Activated naive CD8-positive, alpha-beta T cell treated with anti-CD3 and anti-CD28 coated beads for 36 hours (primary cell): ENCODE measurements at places on chromosomes 2 and 18. TPM values are rescaled to one million over a fixed set of nuclear protein-coding genes. Genes with fewer than 3 reads are reported as not detected.

DNA sequence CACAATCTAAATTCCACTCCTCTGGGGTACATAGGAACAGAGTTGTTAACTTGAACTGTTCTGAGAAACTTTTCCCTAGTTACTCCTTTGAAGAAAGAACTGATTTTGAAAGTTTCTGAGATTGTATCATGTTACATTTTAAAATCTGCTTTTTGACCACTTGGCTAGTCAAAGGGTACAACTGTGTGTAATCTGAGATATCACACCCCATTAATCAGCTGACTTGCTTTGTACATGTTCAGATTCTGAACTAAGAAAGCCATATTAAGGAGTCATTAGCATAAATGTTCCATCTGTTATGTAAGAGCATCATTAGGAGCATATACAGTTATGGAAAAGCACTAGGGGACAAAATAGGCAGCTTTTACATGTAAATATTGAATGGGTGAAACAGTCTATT, 3.8 kb upstream of the WDR35 start:
- H3K27ac ChIP-seq: no peak overlapping the region
- H3K36me3 ChIP-seq: peaks cover 7% of the 10 kb centered on the region
- no peak overlapping the region for H3K4me3 ChIP-seq
- peaks cover 14% of the 10 kb centered on the region for H3K4me1 ChIP-seq
- DNase-seq: no peak

DNA sequence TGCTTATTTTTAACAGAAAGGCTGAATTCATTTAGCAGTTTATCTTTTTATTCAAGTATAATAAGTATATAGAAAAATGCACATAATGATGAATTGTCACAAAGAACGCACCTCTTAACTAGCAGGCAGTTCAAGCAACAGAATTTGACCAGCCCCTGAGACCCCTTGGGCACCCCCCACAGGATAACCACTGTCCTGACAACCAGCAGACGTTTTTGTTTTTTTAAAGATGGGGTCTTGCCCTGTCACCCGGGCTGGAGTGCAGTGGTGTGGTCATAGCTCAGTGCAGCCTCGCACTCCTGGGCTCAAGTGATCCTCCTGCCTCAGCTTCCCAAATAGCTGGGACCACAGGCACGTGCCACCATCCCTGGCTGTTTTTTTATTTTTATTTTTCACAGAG, 14.0 kb downstream of the PRELID3A start:
- H3K27me3 ChIP-seq: no peaks in the 10 kb centered on the region
- H3K27ac ChIP-seq: no peak overlapping the region
- peaks cover 21% of the 10 kb centered on the region for H3K36me3 ChIP-seq

GRCh38 chr2:150513647-150514046, 26.2 kb upstream of the RND3 start:
- H3K27ac ChIP-seq: no peak overlapping the region
- DNase-seq: no peak
- no peak overlapping the region for H3K4me3 ChIP-seq
- no peaks in the 10 kb centered on the region for H3K4me1 ChIP-seq
- no peaks in the 10 kb centered on the region for H3K27me3 ChIP-seq

- H3K4me3 ChIP-seq: no peak overlapping the region
- no peak overlapping the region for H3K27ac ChIP-seq
- H3K36me3 ChIP-seq: no peaks in the 10 kb centered on the region
- DNase-seq: no peak
- no peaks in the 10 kb centered on the region for H3K27me3 ChIP-seq
These were observed 61.3 kb downstream of the NCKAP5 start for GRCh38 chr2:133506996-133507395.

- H3K4me3 ChIP-seq: no peak overlapping the region
- peaks cover 13% of the 10 kb centered on the region for H3K27me3 ChIP-seq
- H3K4me1 ChIP-seq: no peaks in the 10 kb centered on the region
- H3K36me3 ChIP-seq: no peaks in the 10 kb centered on the region
These were observed 73.1 kb downstream of the INHBB start for GRCh38 chr2:120419073-120419472.

DNA sequence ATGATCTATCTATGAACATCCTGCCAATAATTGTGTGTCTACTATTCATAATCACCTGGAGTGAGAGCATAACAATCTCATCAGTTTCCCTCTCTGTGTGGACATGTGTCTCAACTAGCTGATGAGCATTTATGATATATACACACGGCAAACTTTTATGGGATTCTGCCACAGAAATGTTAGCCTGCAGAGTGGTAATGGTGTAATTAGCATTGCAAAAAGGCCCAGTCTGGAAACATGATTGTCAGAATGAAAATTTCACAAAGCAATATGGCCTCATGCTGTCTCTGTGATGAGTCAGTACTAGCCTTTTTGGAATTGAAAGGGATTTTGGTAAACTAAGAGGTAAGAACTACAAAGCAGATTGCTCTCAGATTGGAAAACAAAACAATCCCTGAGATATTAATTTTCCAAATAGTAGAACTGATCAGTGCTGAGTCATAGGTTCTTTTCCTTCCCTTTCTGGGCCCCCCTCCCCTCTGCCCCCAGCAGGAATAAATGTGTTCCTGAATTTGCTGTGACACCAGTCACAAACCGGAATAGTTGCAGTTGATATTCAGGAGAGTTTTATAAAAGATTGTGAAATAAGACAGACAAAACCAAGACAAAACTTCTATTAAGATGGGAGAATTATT, 189.2 kb downstream of the OSR1 start:
- DNase-seq: no peak
- H3K36me3 ChIP-seq: no peaks in the 10 kb centered on the region
- H3K27ac ChIP-seq: no peak overlapping the region
- H3K27me3 ChIP-seq: no peaks in the 10 kb centered on the region

DNA sequence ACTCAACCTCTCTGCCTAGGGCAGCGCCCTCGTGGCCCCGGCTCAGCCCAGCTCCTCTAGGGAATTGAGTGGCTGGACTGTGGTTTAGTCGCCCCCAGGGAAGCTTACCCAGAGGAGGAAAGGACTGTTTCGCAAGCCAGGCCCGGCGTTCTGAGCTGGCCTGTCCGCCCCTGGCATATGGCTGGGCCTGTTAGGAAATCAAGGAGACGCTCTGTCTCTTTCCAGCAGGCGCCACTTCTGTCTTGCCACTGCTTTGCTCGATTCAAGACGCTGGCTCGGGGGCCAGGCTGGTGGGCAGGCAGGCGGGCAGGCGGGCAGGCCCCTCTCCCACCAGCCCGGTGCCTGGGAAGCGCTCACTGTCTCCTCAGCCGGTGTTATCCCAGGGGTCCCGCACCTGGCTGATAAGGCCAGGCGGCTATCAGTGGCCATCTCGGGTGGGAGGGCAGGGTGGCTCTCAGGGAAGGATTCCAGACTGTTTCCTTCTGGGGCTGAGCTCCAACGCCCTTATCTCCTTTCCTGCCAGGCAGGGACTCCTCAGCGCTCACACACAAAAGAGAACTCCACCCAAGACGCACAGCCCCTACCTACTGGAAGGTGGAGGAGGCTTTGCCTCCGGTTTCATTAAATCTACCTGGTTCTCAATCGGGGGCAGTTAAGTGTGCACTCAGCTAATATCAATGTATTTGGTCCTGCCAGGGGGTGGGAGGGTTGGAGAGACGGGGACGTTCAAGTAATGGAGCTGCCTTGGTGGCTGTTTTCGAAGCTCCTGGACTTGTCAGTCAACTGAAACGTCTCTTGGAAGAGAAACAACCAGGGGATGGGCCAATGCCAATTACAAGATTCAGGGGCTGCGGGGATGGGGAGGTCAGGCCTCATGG, 109.1 kb downstream of the SMAD7 start:
- peaks cover 51% of the 10 kb centered on the region for H3K4me1 ChIP-seq
- no peaks in the 10 kb centered on the region for H3K36me3 ChIP-seq
- no peaks in the 10 kb centered on the region for H3K27me3 ChIP-seq
- H3K4me3 ChIP-seq: no peak overlapping the region
- DNase-seq: no peak
- peak overlapping the region; percentile 68 for H3K27ac ChIP-seq

- H3K36me3 ChIP-seq: no peaks in the 10 kb centered on the region
- no peak overlapping the region for H3K27ac ChIP-seq
- no peak overlapping the region for H3K4me3 ChIP-seq
- no peaks in the 10 kb centered on the region for H3K4me1 ChIP-seq
- no peak for DNase-seq
These were observed 360.3 kb downstream of the CLIP4 start for GRCh38 chr2:29475499-29475898.

DNA sequence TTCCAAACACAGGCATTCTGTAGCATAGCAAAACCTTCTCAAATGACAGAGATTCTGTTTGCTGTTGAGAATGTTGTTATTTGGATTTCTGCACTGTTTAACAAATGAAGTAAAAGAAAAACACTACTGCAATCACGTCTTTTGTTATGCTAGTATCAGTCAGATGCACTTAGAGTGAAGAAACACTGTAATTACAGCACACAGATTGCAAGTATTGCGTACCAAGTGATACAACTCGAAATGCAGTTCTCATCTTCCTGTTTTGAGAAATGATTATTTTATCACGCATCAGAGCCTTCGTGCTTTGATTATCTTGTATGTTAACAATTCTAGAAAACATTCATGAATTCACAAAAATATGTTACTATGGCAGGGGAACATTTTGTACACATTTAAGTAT, 41.8 kb upstream of the KLF11 start:
- no peaks in the 10 kb centered on the region for H3K36me3 ChIP-seq
- H3K27ac ChIP-seq: no peak overlapping the region
- H3K27me3 ChIP-seq: peaks cover 11% of the 10 kb centered on the region
- no peak overlapping the region for H3K4me3 ChIP-seq

DNA sequence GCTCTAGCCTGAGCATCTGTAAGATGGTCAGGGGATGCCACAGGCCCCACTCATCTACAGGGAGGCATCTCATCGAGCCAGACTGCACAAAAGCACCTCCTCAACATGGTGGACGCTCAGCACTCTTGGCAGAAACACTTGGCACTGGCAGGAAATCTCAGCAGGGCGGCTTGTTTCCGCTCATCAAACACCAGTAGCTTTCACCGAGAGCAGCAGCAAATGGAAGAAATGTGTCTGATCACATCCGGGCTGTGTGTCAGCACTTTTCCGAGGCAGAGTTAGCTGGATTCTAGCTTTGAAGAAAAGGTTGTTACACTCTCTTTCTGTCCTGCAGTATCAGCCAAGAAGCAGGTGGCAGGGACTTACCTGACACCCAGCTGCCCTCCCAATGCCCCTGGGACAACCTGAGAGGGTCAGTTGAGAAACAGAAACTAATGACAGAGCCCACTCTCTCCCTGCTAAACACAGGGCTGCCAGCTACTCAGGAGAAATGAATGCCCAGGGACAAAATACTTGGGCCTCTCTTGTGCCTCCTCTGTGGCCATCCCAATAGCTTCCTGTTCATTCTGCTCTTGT, 68.9 kb upstream of the FZD7 start:
- no peaks in the 10 kb centered on the region for H3K4me1 ChIP-seq
- H3K4me3 ChIP-seq: no peak overlapping the region
- DNase-seq: peak; percentile 14
- H3K36me3 ChIP-seq: no peaks in the 10 kb centered on the region
- peak overlapping the region; percentile 70 for H3K27ac ChIP-seq
- H3K27me3 ChIP-seq: no peaks in the 10 kb centered on the region

DNA sequence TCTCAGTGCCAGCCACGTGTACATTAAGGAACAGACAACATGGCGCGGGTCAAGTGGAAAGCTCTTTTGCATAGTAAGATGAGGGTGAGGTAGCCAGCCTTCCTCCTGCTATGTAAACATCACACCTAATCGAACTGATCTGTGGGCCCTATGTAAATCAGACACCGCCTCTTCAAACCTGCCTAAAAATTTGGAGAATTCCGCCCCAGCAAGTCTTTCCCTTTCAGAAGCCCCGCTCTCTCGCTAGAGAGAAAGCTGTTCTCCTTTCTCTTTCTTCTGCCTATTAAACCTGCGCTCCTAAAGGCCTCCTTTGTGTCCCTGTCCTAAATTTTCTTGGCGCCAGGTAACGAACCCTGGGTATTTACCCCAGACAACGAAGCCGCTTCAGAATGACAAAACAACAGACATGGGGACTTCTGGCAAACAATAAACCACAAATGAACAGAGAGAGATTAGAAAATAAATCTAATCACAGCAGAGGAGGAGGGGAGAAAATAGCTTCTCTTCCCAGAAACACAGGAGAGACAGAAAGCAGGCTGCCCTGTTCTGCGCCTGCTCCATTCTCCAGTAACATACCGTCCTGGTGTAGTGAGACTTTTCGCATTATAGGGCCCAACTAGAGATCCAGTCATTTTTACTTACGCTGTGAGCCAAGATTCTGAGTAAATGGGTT, 31.9 kb upstream of the CYP1B1 start:
- H3K27me3 ChIP-seq: peaks cover 51% of the 10 kb centered on the region
- DNase-seq: no peak
- peaks cover 8% of the 10 kb centered on the region for H3K36me3 ChIP-seq
- H3K4me1 ChIP-seq: peaks cover 24% of the 10 kb centered on the region
- H3K27ac ChIP-seq: no peak overlapping the region
- no peak overlapping the region for H3K4me3 ChIP-seq

DNA sequence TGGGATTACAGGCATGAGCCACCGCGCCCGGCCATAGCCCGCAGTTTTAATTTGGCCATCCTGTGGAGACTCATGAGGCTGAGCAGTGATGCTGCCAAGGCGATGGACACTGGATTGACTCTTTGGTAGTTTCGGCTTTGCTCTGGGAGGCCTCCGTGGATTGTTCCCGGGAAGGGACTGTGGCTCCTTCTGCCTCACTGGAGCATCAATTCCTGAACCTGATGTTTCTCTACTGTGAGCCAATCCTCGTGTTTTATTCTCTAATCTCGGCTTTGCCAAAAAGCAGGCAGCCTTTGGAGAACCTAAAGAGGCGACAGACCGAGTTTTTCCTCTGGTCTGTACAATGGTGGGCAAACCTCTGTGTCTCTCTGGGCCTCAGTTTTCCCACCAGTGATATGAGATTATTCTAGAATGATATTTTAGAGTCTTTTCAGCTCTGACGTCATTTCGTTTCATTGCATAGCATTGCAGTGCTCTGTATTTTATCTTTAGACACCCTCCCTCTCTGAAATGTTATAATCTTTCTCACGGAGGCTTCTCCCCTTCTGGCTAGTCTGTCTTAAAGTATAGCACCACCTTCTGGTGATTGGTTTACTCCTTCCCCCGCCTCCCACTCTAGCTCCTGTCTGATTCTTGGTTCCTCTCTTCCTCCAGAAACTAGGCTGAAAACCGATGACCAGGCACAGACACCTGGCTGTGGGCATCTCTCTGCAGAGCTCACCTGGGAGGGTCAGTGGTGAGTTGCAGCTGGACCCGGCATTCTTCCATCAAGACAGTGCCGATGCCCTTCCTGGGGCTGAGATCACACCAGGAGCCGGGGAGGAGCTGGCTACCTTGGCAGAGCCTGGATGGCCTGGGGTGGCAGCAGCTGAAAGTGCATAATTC, 341.3 kb downstream of the MYCN start:
- no peaks in the 10 kb centered on the region for H3K4me1 ChIP-seq
- no peak for DNase-seq
- H3K4me3 ChIP-seq: no peak overlapping the region
- H3K27ac ChIP-seq: no peak overlapping the region
- H3K36me3 ChIP-seq: no peaks in the 10 kb centered on the region

Gene RIT2
- total RNA-seq: not detected

Gene LBX2
- not detected for total RNA-seq

Gene POTEF
- not detected for total RNA-seq

Gene MOGAT1
- not detected for total RNA-seq

Gene CAVIN2
- not detected for total RNA-seq

Gene TBC1D8
- total RNA-seq: 2.1 TPM

Gene TEKT4
- total RNA-seq: not detected

Gene FAM110C
- total RNA-seq: 0.14 TPM

Gene ASB18
- not detected for total RNA-seq
